ENCODE measurements at places on chromosomes 7 and 10.

- no peak for DNase-seq
These were observed 219.0 kb upstream of the NRG3 start for GRCh38 chr10:81655986-81656385.

DNA sequence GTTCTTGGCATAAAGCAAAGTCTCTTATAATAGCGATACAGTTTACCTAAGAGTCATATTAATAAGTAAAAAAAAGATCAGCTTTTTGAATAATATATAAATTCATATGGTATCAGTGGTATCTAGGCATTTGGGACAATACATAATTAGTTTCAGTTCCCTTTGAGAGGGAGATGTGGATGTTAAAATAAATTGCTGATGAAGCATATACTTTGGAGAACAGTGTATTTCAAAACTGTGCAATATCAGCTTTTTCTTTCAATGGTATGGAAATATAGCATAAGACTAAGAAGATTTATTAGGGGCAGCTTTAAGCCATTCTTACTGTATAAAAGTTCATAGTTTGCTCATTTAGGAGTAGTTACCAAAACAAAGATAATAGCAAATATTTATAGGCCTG, 35.5 kb downstream of the MDFIC start:
- DNase-seq: no peak

DNA sequence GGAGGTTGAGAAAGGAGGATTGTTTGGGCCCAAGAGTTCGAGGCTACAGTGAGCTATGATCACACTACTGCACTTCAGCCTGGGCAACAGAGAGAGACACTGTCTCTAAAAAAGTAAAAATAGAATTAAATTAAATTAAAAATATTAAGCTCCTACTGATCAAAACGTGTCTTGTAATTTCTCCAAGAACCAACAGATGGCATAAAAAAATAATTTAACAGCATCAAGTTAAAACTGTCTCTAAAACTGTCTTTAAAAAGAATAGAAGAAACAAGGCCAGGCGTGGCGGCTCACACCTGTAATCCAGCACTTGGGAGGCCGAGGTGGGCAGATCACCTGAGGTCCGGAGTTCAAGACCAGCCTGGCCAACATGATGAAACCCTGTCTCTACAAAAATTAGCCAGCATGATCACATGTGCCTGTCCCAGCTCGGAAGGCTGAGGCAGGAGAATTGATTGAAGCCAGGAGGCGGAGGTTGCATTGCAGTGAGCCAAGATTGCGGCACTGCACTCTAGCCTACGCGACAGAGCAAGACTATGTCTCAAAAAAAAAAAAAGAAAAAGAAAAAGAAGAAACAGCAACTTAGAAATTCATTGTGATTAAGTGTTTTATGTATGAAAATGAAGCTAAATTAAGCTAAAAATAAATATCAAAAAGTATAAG, 24.5 kb downstream of the MTPAP start:
- DNase-seq: no peak

DNA sequence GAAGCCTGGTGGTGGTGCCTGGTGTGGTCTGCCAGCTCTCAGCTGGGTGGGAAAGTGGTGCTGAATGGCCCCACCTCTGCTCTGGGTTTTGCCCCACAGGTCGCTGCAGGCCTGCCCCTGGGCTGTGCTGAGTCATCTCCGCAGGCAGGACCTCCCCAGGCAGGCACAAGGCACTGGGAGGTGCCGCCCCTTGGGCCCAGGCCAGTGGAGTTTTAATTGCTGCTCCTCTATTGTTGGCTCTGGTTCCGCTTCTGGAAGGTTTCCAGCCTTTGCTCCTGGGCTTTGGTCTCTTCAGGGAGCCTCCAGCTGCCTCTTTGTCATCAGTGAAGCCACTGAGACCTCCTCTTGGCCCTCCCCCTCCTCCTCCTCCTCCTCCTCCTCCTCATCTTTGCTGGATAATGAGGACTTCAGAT, 180.3 kb upstream of the GRB10 start:
- DNase-seq: no peak

- no peak for DNase-seq
These were observed 40.8 kb upstream of the SUN1 start for GRCh38 chr7:791519-791918.

GRCh38 chr7:57415730-57416129, 34.2 kb upstream of the ZNF716 start:
- DNase-seq: no peak

- no peak for DNase-seq
These were observed 211.6 kb downstream of the SFMBT2 start for GRCh38 chr10:7199152-7199760.

DNA sequence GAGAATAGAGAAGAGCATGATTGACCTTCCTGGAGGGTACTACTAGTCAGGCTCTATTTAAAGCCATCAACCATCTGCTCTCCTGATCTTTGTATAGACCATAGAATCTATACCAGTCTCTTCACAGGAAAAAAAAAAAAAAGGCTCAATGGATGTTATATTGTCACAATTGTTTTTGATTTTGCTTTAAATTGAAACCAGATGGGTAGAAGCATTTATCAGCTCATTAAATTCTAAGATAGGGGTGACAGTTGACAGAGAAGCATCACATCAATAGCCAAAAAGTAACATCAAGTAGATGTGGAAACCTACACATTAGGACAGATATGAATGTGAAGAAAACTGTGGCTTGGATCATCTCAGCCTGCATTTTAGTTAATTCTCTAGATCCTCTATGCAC, 558.9 kb upstream of the MBL2 start:
- no peak for DNase-seq

- DNase-seq: no peak
These were observed 118.5 kb downstream of the ETV1 start for GRCh38 chr7:13871008-13871407.

- no peak for DNase-seq
These were observed 64.0 kb downstream of the PRR15 start for GRCh38 chr7:29627631-29628030.

GRCh38 chr7:69961436-69961835, 363.2 kb downstream of the AUTS2 start:
- no peak for DNase-seq

DNA sequence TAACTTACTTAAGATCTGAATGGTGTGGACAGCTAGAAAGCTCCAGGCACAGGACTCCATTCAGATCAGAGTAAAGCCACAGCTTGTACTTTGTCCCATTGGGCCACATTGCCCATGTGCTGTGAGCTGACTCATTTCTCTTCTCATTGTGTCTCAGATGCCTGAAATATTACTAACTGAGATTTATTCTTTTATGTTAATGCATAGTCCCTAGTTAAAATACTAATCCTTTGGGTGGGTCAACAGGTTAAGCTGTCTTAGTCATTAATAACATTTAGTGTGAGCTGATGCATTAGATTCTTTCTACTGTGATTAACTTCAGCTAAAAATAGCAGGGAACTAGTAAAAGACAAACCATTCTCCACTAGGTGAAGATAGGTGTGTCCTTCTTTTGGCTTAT, 104.7 kb upstream of the ARMC3 start:
- DNase-seq: no peak

DNA sequence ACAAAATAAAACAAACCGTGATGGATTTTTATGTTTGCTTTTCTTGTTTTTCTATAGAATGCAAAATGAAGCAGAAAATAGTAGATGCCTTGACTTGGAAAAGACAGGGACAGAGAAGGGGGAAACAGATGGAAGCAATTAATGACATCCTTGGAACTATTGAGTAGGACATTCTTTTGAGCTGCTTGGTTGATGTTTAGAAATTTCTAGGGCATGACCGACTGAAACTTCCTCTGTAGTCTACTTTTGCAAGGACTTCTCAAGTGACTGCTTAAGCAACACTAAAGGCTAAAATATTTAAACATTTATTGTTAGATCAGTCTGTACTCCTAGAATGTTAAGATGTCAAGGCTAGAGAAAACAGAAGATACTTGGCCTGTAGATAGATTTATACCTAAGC, 49.4 kb downstream of the VCL start:
- no peak for DNase-seq

DNA sequence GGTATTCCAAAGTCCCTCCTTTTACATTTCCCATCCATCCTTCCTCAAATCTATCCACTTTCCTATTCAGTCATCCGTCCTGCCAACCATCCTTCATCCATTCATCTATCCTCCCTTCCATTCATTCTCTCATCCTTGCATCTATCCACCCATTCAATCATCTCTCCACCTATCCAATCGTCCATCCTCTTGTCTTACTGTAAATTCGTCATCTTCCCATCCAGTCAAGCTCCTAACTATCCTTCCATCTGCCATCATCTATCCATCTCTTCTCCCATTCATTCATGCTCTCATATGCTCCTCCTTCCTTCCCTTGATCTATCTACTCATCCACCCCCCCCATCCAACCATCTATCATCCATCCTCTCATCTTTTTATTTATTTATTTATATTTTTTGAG, 5.0 kb downstream of the CALHM3 start:
- DNase-seq: no peak

- DNase-seq: no peak
These were observed 76.1 kb downstream of the CUX1 start for GRCh38 chr7:101893341-101894082.

GRCh38 chr7:69769826-69770225, 171.6 kb downstream of the AUTS2 start:
- DNase-seq: no peak

DNA sequence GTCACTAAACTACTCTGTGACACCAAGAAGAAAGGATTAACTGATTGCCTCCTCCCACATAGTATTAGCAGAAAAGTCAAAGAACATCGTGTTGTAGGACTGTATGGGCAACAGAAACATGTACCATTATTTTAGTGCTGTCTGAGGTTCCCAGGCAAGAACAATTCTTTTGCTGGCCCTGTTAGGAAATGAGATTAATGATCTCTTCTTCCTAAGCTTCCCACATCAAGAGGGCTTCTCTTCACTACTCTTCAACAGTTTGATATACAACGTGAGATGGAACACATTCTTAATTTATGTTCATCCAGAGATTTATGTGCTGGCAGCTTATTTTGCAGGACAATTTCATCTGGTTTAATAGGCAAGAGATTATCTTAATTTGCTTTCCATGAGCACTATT, 219.6 kb downstream of the DOCK4 start:
- DNase-seq: no peak

DNA sequence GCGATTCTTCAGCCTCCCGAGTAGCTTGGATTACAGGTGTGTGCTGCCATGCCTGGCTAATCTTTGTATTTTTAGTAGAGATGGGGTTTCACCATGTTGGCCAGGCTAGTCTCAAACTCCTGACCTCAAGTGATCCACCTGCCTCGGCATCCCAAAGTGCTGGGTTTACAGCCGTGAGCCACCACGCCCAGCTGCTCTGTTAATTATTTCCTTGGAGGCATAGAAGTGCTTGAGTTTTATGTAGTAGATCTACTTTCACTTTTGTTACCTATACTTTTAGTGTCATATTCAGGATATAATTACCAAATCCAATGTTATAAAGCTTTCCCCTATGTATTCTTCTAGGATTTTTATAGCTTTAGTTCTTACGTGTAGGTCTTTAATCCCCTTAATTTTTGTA, 1093.0 kb downstream of the GATA3 start:
- no peak for DNase-seq

DNA sequence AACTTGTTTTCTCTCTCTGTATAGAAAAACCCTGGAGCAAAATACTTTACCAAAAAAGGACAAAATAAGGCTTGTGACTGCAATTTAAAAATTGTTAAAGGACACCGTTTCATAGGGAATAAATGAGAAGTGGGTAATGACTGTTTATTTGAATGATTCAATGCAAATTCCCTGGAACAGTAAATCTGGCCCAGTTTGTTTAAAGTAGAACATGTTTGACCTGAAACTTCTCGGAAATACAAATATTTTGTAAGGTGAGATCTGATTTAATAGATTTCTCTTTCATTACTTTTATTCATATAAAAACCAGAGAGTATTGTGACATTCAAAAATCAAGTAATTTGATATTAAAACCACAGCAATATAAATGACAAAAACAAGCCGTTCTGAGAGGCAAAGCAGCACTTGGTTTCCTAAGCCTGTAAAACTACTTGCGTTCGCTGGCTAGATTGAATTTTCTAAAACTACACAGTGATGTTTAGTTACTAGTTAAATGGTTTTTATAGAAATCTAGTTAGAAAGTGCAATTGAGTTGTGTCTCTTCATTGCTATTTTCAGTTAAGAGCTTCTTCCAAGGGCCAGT, 76.8 kb upstream of the PITRM1 start:
- DNase-seq: no peak

DNA sequence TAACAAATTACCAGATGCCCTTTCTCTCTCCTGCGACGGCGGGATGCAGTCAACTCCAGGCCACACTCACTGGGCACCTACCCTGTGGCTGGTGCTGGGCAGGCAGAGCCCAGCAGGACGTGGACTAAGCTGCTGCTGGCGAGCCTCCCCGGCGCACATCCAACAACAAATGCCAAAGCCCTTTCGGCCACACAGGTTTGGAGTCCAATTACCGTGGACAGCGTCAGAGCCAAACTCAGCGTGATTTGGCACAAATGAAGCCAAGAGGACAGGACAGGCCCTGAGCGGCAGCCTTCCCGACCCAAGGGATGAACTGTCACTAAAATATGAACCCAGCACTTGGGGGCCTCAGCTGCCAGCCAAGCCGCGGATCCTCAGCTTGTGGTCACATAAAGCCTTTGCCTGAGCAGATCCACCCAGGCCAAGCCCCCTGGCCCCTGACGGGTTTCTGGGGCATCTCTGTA, 28.4 kb downstream of the DAGLB start:
- no peak for DNase-seq

- no peak for DNase-seq
These were observed 5.1 kb downstream of the DEPP1 start for GRCh38 chr10:44973323-44974081.

DNA sequence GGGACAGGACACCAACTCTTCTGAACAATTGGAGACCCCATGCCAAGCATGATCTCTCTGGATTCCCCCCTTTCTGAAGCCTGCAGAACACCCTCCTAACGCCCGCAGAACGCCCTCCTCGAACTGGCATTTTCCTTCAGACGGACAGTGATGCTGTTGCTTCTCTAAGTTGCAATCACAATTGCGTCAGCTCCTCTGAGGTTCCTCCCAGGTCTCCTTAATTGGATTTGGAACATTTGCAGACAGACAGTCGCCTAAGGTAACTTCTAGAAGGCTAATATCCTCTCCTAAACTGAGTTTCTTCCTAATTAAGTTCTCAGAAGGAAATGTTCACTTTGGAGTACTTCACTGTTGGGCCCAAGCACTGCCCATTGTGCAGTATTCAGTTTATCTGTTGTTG, 20.5 kb upstream of the SERPINE1 start:
- no peak for DNase-seq

- no peak for DNase-seq
These were observed 396.3 kb upstream of the POM121L12 start for GRCh38 chr7:52639126-52639525.

DNA sequence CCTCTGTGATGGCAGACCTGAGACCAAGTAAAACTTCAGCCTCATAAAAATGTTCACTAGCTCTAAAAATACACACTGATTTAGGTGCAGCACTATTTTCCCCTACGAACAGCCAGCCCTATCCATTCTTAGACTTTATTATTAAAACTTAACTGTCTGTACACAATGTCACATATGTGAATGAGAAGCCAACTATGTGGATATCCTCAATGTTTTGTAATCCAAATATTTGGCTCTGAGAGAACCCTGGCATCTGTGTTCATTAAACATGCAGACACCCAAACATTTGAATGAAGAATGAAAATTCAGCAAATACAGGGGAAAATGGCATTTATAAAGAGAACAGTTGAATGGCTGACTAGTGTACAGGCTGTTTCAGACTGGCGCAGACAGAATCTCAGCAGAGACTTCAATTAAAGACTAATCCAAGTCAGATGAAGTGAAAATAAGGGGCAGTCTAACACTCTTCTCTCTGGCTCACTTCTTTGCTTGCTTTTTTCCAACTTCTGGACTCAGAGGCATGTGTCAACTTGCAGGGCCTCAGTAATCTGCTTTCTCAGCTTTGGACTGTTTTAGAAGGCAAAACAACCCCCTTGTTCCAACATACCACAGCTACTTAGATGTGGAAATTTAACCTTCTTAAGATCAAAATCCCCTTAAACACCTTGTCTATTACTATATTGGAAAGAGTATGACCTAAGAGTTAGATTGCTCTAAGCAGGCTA, 47.4 kb upstream of the FAM180A start:
- no peak for DNase-seq
